ENCODE measurements at places on chromosomes 3 and 15.

DNA sequence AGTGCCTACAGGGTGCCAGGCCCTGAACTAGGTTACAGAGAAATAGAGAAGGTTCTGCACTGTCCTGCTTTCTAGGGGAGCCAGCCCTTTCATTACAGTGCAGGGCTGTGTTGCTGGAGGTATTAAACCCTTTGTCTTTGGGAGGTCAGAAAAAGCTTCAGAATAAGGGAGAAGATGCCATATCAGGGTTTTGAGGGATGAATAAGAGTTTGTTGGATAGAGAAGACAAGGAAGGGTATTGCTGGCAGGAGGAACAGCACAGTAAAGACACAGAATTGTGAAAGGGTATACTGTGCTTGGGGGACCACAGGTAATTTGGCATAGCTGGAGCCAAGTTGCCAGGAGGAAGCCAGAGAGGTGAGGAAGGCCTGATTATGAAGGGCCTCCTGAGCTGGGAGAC, 23.0 kb downstream of the NOX5 start:
- no peak for DNase-seq

DNA sequence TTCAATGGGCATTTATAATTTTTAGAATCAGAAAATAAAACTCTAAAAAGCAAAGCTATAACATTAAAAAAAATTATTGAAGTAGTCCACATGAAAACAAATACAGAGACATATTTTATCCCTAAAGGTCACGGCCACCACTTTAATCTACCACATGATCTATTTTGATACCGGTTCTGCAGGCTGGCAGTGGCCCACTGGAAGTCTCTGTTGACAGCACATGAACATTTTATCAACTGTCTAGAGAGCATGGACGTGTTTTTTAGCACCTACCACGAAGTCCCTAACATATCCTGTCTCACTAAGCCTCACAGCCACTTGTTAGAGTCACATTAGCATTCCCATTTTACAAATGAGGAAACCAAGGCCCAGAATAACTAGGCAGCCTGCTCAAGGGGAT, 1.8 kb upstream of the CPA3 start:
- DNase-seq = no peak

DNA sequence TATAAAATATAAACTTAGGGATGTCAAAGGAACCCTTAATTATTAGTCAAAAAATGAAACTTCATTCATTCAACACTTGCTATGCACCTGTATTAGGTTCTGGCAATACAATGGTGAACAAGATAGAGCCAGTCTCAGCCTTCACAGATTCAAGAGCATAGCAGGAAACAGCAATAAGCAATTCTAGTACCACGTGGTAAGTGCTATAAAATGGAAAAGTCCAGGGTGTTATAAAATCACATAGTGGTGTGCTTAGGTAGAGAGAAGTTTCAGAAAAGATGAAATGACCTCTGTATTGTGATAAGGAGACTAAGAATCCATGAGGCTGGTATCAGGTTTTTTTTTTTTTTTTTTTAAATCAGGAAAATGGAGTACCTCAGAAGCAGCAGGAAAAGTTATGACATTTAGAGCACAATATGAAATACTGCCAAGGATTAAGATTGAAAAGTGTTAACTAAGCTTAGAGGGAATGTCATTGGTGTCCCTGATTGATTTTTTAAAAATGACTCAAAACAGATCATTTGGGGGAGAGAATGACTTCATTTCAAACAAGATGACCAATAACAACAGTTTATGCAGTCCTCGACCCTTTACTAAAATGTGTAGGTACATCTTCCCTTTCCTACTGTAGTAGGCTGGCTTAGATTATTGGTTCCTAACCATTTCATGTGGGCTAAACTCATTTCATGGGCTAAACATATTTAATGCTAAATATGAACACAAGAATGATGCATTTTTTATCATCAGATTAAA, 5.0 kb downstream of the TOMM70 start:
- no peak for DNase-seq

DNA sequence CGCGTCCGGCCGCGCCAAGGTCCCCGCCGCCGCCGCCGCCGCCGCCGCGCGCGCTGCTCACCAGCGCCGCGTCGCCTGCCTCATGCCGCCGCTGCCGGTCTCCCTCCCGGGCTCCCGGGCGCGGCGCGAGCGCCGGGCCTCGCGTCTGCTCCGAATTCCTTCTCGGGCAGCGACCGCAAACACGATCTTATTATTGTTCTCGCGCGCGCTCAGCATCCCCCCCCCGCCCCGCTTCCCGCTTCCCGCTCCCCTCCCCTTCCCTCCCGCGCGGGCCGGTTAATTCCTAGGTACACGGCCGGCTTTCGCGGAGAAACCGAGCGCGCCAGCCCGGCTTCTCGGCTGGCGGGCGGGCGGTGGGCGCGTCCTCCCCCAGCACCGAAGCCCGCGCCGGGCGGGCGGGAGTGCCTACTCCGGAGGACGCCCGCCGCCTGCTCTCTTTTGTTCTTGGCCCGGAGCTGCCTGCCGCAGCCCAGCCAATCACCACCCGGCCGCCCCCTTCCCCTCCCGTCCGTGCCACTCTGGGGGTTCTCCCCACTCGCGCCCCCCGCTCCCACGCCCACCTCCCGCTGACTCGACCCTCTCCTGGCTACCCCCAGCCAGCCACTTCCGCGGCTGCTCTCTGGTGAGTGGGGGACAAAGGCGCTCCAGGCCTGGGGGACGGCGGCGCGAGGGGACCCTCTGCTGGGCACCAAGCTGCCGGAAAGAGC, at the start of gene HDGFL3:
HDGFL3 (minus strand) TSS at position 164 of the 707 bp plus-strand sequence. CDS start 409 bp downstream, outside the sequence.
- peak; percentile 22 for DNase-seq

DNA sequence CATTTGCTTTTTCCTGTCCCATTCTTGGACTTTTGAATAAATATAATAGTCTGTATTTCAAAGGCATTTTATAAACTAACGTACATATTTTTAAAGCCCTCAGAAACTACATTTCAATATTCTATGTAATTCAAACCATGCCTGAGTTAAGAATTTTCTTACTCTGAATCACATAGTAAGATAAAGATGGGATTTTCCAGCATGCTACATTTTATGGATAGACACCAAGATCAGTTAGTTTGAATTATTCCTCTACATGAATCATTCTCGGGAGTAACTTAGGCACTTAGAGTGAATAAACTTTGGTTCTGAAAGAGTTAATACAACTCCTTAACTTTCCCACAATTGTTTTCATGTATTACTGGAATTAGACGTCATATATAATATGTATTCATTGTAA, 713.3 kb upstream of the CBLB start:
- no peak for DNase-seq

- no peak for DNase-seq
These were observed 6.2 kb upstream of the IGSF10 start for GRCh38 chr3:151467069-151467468.

DNA sequence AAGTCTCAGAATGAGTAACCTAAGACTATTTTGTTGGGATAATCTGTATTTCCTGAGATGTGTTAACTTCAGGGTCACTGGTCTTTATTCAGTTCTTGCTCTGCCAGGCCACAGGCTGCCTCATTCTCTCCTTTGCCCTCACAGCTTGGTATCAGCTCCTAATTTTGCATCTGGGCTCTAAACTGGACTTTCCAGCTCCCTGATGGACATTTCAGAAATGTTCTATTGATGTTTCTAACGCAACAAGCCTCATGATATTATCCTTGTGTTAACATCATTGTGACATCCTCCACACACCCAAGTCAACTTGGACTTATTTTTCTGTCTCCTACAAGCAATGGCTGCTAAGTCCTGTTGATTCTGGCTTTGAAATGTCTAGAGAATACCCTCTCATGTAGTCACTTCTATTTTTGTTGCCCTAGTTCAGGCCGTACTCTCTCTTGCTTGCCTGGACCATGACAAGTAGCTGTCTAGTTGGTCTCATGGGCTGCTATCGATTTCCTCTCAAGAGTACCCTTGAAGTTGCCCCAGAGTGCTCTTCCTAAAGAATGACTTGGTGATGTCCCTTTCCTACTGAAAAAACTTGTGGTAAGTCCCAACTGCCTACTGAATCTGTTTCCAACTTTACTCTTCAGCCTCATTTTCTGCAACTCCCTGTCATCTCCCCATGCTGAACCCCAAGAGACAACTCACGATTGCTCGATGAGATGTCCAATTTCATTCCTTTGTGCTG, 52.7 kb downstream of the CHST2 start:
- DNase-seq = no peak

DNA sequence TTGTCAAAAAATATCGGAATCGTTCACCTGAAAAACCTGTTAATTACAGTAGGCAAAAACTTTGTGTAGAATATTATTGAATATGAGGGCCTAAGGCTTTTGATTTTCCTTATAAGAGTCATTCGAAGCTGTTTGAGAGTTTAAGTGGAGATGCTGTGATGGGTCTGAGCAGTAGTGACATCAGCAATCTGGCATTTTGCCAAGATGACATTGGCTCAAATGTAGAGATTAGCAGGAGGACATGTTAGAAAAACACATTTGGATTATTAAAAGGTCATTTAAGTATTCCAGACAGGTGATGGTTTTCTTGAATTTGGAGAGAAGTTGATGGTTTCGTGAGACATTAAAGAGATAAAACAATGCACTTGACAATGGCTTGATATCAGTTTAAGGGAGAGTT, 12.9 kb downstream of the OR5AC2 start:
- DNase-seq = no peak

All from anterior cingulate cortex (tissue), 58 donors.